Left ventricle myocardium inferior (tissue), 1 donor: ENCODE measurements at places on chromosomes 1 and 21. TPM values are rescaled to one million over a fixed set of nuclear protein-coding genes. Genes with fewer than 3 reads are reported as not detected.

- H3K36me3 ChIP-seq, result no peaks in the 10 kb centered on the region
- H3K27me3 ChIP-seq, result no peaks in the 10 kb centered on the region
- no peak overlapping the region for H3K4me3 ChIP-seq
- H3K27ac ChIP-seq, result no peak overlapping the region
- peaks cover 13% of the 10 kb centered on the region for H3K4me1 ChIP-seq
- DNase-seq, result no peak
Measured at GRCh38 chr1:222974496-222974895, 159.7 kb downstream of the DISP1 start.

DNA sequence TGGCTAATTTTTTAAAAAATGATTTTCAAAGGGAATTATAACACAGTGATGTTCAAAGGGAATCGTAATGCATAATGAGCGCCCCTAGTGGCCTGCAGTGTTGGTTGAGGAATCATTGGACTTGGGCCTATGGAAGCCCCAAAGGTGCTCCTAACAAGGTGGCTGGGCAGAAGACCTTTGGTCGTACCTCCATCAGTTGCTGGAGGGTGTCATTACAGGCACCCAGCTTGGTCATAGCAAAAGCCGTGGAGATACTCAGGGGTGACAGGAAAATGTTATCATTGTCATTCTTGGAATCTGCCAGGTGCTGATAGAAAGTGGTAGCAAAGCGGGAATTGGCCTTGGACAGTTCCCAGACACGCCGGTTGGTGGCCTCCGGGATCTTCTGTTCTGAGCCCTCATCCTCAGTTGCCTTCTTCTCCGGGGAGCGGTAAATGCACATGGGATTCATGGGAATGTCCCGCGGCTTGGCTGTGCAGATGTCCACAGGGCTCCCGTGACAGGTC, 2.7 kb downstream of the SERPINC1 start:
- no peaks in the 10 kb centered on the region for H3K27me3 ChIP-seq
- H3K4me3 ChIP-seq, result no peak overlapping the region
- no peak for DNase-seq
- H3K36me3 ChIP-seq, result no peaks in the 10 kb centered on the region
- no peak overlapping the region for H3K27ac ChIP-seq
- H3K4me1 ChIP-seq, result no peaks in the 10 kb centered on the region

- peak overlapping the region; percentile 43 for H3K27ac ChIP-seq
- H3K4me3 ChIP-seq, result peak overlapping the region; percentile 25
- no peaks in the 10 kb centered on the region for H3K27me3 ChIP-seq
- H3K4me1 ChIP-seq, result peaks cover 8% of the 10 kb centered on the region
Measured at GRCh38 chr1:163174524-163175437, 27.9 kb downstream of the RGS5 start.

- peaks cover 11% of the 10 kb centered on the region for H3K4me1 ChIP-seq
- H3K4me3 ChIP-seq, result no peak overlapping the region
- no peaks in the 10 kb centered on the region for H3K27me3 ChIP-seq
- no peak for DNase-seq
- H3K27ac ChIP-seq, result no peak overlapping the region
- no peaks in the 10 kb centered on the region for H3K36me3 ChIP-seq
Measured at GRCh38 chr1:219062161-219062560, 111.5 kb upstream of the LYPLAL1 start.

- H3K4me3 ChIP-seq, result no peak overlapping the region
- no peaks in the 10 kb centered on the region for H3K36me3 ChIP-seq
- peaks cover 71% of the 10 kb centered on the region for H3K27me3 ChIP-seq
- H3K4me1 ChIP-seq, result no peaks in the 10 kb centered on the region
- H3K27ac ChIP-seq, result no peak overlapping the region
- no peak for DNase-seq
Measured at GRCh38 chr21:41743321-41744027, 23.4 kb downstream of the RIPK4 start.

DNA sequence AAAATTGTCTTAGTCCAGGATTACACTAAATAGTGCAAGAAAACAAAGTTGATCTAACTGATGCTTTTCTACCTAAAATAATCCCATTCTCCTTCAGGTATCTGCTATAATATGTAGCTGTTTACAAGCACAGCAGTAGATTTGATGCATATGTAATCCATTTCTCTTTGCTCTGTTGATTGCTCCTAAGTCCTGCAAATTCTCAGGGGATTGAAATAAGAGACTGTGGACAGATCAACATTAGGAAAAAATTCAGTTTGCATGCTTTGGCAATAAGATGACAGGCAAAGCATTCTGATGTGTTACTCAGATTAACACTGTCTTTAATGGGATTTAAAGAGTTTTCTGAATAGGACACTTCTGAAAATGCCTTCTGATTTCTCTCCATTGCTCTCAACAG, 34.7 kb downstream of the RNF11 start:
- no peaks in the 10 kb centered on the region for H3K27me3 ChIP-seq
- H3K36me3 ChIP-seq, result peaks cover 26% of the 10 kb centered on the region
- H3K4me3 ChIP-seq, result no peak overlapping the region
- no peak for DNase-seq
- peaks cover 56% of the 10 kb centered on the region for H3K4me1 ChIP-seq

DNA sequence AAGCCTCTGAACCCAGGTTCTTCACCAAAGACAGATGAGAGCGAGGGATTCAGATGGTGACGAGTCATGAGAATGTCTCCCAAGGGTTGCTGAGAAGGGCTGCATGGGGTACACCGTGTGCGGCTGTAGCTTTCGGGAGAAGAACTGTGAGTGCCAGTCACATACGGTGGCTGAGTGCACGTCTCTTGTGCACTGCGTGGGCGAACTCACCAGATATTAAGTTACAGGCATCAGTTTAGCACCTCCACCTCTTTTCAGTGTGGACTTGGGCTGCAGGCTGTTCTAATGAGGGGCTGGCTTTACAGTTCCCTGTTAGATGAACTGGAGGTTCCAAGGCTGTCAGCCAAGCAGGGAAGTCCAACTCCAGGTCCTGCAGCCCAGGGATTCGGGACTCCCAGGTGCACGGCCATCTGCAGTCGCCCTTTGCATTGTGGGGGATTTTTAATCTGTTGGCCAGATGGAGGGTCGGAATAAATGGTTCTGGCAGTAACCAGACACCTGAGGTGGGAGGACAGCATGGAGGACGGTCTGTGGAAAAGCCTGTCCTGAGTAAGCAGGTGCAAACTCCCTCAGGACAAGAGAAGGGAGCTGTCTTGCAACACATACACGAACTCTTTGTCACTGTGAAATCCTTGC, 26.5 kb upstream of the AVPR1B start:
- H3K27me3 ChIP-seq, result peaks cover 19% of the 10 kb centered on the region
- H3K27ac ChIP-seq, result no peak overlapping the region
- no peak for DNase-seq
- no peaks in the 10 kb centered on the region for H3K4me1 ChIP-seq

- no peak overlapping the region for H3K4me3 ChIP-seq
- H3K27ac ChIP-seq, result no peak overlapping the region
- H3K36me3 ChIP-seq, result no peaks in the 10 kb centered on the region
- DNase-seq, result no peak
- no peaks in the 10 kb centered on the region for H3K4me1 ChIP-seq
Measured at GRCh38 chr1:160672789-160673695, 26.2 kb upstream of the SLAMF1 start.

- H3K27ac ChIP-seq, result no peak overlapping the region
- H3K4me3 ChIP-seq, result no peak overlapping the region
- H3K27me3 ChIP-seq, result no peaks in the 10 kb centered on the region
- H3K36me3 ChIP-seq, result no peaks in the 10 kb centered on the region
- no peaks in the 10 kb centered on the region for H3K4me1 ChIP-seq
- no peak for DNase-seq
Measured at GRCh38 chr1:98480271-98480670, 181.2 kb upstream of the SNX7 start.

- H3K27me3 ChIP-seq, result no peaks in the 10 kb centered on the region
- H3K4me1 ChIP-seq, result peaks cover 64% of the 10 kb centered on the region
- no peak overlapping the region for H3K4me3 ChIP-seq
- no peak overlapping the region for H3K27ac ChIP-seq
- H3K36me3 ChIP-seq, result no peaks in the 10 kb centered on the region
Measured at GRCh38 chr1:147545133-147545532, 3.8 kb downstream of the BCL9 start.

DNA sequence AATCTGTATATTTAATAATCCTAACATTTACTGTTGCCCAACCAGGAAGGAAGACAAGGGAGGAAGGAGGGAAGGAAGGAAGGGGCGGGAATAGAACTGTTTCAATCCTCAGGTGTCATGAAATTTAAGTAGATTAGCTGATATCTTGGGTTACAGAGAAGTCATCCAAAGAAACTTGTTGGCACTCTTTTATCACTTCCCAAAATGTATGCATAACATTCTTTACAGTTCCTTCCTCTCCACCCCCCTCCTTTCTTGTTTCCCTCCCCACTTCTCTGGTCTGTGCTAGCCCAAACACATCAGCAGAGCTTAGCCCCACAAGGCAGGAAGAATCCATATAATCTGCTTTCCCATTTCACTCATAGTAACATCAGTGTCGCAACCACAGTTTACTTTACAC, 110.9 kb downstream of the ESRRG start:
- H3K27ac ChIP-seq, result no peak overlapping the region
- H3K4me3 ChIP-seq, result no peak overlapping the region
- peaks cover 28% of the 10 kb centered on the region for H3K4me1 ChIP-seq
- no peak for DNase-seq

- H3K27ac ChIP-seq, result no peak overlapping the region
- peaks cover 12% of the 10 kb centered on the region for H3K4me1 ChIP-seq
- no peak overlapping the region for H3K4me3 ChIP-seq
- H3K27me3 ChIP-seq, result peaks cover 4% of the 10 kb centered on the region
- no peak for DNase-seq
- no peaks in the 10 kb centered on the region for H3K36me3 ChIP-seq
Measured at GRCh38 chr1:87224201-87224600, 104.5 kb upstream of the LMO4 start.

DNA sequence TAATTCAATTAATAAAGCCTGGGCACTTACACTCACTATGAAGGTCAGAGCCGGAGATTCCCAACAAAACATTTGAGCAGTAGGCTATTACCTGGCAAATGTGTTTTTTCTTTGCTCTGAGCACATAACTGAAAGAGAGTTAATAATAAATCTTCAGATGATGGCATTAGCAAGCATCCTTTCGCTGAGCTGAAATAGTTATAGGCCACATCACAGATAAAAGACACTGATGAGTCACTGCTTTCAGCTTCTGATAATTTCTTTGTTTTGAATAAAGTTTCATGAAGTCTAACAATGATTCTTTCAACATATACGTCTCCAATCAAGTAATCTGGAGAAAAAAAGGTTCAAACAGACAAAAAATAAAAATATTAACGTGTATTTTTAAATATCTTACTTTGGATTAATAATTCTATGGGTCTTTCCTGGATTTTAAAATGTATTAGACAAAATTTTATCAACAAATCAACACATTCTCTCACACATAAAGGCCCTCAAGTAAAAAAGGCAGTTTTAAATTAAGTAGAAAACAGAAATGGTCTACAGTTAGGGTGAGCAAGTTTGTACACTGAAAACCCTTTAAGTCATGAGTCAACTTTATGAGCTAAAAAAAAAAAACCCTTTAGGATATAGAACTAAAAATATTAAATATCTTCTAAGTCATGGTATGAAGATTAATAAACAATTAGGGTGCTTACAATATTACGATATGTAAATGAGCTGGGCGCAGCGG, 33.1 kb downstream of the LTN1 start:
- H3K4me3 ChIP-seq, result no peak overlapping the region
- peaks cover 85% of the 10 kb centered on the region for H3K36me3 ChIP-seq

GRCh38 chr1:53869454-53870117, 20.0 kb downstream of the YIPF1 start:
- no peak overlapping the region for H3K4me3 ChIP-seq
- H3K27me3 ChIP-seq, result no peaks in the 10 kb centered on the region
- peaks cover 86% of the 10 kb centered on the region for H3K36me3 ChIP-seq
- no peak for DNase-seq

DNA sequence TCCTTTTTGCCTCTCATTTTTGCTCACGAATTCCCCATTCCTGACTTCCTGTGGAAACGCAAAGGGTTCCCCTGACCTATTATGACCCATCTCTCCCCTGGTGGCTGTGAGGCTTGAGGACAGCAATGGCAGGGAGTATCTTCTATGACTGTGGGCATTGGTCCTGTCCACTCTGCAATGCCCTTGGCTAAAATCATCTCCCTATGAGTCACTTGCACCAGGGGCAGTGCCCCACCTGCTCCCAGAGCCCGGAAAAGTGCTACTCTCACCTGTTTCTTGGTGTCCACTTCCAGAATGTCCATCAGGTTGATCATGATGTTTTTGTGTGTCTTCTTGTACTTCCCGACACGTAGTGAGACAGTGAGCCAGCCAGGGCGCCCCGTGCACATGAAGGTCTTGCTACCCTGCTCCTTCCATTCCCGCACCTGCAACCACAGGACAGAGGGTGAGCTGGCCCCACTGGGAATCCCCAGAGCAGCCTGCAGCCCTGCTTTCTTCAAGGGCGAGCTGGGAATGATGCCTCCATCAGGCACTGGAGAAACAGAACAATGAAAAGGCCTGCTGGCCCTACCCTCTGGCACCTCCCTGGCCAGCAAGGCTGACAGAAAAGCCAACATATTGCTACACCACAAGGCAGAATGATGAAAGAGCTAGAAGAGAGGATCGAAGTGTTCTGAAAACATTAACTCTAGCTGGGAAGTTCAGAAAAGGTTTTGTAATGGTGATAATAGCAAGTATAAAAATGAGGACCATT, 3.5 kb downstream of the DHCR24 start:
- H3K27ac ChIP-seq, result no peak overlapping the region
- H3K4me1 ChIP-seq, result peaks cover 21% of the 10 kb centered on the region
- H3K36me3 ChIP-seq, result no peaks in the 10 kb centered on the region

DNA sequence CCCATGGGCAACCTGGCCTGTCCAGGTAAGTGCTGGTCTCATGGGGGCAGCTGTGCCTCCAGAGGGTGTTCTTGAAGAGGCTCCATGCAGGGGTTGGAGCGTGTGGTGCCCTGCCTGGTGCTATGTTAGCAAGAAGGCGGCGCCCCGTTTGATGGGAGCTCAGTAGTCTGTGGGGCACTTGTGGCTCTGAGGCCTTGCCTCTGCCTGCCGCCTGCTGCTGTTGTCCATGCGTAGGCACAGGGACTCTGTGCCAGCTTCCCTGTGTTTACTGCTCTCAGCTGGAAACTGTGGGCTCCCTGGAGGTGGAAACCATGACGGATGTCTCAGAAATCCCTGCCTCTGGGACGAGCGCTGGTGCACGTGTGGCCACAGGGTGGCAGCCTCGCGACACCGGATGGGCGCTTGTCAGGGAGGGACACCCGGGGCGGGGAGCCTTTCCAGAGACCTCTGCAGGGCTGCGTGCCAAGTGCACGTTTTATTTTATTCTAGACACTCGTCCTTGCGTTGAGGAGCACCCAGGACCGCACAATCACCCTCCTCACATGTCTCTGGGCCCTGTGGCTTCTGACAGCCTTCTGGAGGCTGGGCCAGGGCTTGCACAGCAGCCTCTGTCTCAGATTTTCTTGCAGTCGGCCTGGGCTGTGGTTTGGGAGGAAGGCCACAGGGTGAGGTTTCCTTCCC, 27.1 kb downstream of the SNAP47 start:
- peak; percentile 87 for DNase-seq
- peak overlapping the region; percentile 39 for H3K4me3 ChIP-seq

ERRFI1 gene
- 10.8 TPM for total RNA-seq

CD1E gene
- not detected for total RNA-seq

CD164L2 gene
- not detected for total RNA-seq

TRAF5 gene
- 1.5 TPM for total RNA-seq

TMEM52 gene
- 0.47 TPM for total RNA-seq

LCK gene
- 0.63 TPM for total RNA-seq

PLA2G2D gene
- not detected for total RNA-seq

PDC gene
- not detected for total RNA-seq

NPR1 gene
- 10.4 TPM for total RNA-seq

PLXNA2 gene
- total RNA-seq, result 29.1 TPM
